ENCODE measurements at places on chromosomes 13 and 19. TPM values are rescaled to one million over a fixed set of nuclear protein-coding genes. Genes with fewer than 3 reads are reported as not detected.

DNA sequence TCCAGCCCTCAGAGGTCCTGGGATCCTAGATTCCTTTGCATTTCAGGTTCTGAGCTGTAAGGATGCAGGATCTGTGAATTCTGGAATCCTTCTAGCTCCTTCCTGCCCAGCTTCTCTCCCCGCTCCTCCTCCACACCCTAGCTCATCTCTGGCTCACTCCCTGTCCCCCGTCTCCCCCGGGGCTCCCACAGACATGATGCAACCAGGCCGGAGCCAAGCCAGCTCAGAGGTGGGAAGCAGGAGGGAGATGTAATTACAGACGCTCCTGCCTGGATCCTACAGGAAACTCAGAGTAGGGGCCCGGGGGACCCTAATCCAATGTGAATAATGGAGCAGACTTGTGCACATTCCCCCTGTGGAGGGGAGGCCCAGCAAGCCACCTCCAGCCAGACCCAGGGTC lies 4.5 kb downstream of the GNG8 start:
- DNase-seq = no peak

GRCh38 chr13:63449550-63449949 lies 2033.9 kb upstream of the PCDH20 start:
- DNase-seq = no peak

DNA sequence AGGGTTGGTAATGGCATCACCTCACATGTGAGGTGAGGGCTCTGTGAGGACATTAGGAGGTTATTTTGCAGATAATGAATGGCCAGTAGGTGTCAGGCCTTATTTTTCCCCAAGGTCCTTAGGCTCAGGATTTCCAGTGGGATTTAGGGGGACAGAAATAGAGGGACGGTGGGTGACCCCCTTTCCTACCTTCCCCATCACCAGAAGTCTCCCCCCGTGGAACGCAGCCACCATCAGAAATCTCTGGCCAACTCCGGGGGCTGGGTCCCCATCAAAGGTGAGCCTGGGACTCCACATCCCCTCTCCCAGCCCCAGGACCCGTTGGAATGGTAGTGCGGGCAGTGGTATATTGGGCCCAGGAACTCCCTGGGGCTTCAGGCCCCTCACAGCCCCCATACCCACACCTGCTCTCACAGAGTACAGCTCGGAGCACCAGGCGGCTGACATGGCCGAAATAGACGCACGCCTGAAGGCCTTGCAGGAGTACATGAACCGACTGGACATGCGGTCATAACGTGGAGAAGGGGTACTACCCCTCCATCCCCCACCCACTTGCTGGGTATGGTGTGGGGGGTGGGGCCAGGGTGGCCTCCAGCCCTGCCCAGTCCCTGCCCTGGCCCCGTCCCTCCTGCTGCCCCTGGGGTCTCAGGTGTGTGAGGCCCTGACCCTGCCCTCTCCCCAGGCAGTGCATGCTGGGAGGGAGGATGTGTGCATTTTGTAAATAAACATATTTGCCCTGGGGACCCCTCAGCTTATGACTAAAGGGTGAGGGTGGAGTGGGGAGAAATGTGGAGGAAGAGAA lies 4.8 kb downstream of the PGLYRP1 start:
- DNase-seq = no peak

DNA sequence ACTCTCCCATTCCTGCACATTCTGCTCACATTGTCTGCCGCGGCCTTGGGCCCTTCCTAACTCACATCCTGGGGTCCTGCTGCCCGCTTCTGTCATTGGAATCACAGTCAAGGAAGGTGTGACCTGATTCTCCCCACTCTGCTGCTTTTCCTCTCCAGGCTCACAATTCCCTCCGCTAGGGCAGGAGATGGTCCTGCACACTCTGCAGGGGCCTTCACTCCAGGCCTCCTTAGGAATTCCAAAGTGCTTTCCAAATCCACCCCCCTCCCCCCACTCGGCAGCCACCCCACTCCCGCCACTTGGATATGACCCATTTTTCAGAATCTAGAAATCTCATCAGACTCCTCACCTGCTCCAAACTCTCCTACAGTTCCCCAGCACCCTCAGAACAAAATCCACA lies 3.1 kb upstream of the SLC5A5 start:
- no peak for DNase-seq

- DNase-seq = no peak
Measured at GRCh38 chr13:113178896-113179167, 20.4 kb downstream of the PROZ start.

- DNase-seq = peak; percentile 96
Measured at GRCh38 chr13:29901710-29902631, 51.6 kb upstream of the UBL3 start.

The ATP4B gene
- total RNA-seq = not detected
